ENCODE measurements at places on chromosomes 3 and 15.

DNA sequence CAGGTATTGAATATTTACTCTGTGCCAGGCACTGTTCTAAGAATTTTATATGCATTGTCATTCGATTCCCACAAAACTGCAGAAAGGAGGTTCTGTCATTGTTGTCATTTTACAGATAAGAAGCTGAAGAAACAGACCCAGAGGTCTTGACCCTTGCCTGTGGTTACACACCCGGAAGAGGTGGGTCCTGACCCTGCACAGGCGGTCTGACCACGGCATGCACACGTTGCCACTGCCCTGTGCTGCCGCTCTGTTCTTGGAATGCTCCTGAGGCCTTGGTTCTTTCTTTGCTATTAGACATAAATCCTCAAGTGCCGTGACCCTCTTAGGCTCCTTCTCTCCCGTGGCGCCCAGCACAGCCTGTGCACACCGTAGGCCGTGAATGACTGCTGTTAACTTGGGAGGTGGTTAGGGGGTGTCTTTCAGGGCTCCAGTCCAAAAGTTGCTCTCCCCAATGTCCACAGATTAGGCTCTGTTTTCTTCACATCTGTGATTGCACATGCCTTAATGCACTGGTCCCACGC lies 74.1 kb upstream of the PLXNA1 start:
- no peak for DNase-seq

- DNase-seq = no peak
These were observed 173.6 kb downstream of the PPM1L start for GRCh38 chr3:160929595-160929994.

DNA sequence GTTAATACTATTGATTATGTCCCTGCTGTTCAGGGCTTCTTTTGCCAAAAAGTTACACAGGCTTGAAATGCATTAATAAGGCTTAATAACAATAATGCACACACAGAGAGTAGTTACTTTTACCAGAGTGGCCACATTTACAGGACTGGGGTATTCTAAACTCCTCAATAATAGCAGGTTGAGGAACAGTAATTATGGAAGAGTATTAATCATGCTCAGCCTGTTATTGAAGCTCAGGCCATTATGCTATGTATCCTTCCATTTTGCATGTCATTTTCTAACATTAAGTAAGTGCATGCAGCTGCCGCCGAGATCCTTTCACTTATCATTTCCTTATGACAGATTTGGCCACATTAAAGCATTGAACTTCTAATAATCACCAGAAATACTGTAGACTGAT lies 5.7 kb downstream of the ARRDC4 start:
- no peak for DNase-seq

DNA sequence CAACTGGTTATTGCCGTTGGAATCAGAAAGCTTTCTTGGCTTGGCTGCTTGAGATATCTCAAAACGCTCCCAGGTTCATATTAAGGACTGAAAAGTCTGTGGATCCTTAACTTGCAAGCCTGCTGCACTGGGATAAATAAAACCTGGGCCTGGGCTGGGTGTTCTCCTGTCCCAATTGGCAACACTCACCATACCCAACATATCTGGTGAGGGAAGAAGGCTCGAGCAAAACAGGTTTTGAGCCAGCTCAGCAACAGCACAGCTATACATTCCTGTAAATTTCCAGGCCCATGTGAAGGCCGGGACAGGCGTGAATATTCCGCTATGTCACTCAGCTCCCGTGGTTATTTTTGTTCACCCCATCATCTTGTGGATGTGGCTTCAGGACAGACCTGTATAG lies 169.0 kb upstream of the BCL6 start:
- no peak for DNase-seq

GRCh38 chr3:58688574-58688973 lies 22.0 kb upstream of the FAM3D start:
- DNase-seq = no peak

DNA sequence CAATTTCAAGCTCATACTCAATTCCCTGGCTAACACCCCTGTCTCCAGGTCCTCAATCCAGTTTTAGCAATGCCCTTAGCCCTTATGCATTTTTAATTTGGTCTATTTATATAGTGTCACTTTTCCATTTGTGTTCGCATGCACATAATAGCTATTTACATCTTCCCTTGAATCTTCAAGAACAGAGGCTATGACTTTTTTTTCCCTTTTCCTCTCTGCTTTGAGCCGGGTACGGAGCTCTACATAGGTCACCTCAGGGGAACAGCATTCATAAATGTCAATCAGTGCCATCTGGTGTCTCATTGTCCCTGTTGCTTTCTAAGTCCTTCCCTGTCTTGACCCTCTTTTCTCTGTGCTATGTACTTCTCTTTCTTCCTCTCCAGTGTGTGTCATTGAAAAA lies 26.5 kb upstream of the ACTC1 start:
- no peak for DNase-seq

GRCh38 chr15:44308889-44309288 lies 20.4 kb downstream of the GOLM2 start:
- DNase-seq = no peak

DNA sequence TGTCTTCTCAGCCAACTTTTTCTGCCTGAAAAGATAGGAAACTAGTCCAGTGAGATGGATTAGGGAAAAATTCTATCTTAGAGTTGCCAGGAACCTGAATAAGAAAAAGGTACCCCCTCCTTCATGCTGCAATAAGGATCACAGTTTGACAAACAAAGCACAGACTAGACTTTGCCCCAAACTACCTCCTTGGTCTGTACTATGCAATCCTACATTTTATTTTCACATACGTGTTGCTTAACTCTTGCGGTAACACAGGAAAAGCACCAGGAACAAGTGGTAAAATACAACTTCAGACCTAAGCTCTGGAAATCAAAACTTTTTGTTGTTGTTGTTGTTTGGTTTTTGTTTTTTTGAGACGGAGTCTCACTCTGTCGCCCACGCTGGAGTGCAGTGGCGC lies 11.3 kb upstream of the IL12A start:
- no peak for DNase-seq

- no peak for DNase-seq
These were observed 609.0 kb upstream of the CFAP20DC start for GRCh38 chr3:59658866-59659265.

GRCh38 chr15:98898122-98898521 lies 109.5 kb downstream of the PGPEP1L start:
- DNase-seq = no peak

DNA sequence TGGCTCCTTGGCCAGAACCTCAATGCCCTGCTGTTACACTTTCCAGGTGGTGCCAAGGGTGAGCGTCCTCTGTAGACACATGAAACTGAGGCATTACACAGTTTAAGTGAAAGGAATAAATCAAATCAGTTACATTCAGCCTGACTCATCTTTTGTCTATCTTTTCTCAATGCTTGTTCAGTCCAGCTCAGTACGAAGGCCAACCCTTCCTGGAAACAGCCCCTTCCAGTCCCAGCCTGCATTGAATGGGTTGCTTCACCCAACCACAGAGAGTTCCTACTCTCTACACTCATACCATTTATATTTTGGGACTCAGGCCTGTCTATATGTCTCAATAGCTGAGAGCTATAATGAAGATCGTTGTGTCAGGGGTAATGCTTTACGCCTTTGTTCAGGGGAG lies 363.6 kb downstream of the RORA start:
- no peak for DNase-seq

DNA sequence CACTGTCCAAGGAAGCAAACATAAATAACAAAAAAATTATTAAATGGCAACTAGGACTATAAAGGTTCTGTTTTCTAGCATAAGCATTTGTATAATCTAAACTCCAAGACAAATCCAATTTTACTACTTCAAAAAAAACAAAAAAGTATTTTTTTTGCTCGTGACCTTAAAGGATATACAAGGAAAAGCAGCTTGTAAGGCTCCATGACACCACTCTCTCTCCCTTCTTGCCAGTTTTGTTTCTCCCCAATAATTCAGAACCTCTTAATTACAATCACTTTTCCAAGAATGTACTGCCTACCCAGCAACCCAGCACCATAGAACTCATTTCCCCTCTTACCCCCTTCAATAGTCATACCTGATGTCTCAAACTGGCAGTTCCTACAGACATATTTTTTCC lies 496.2 kb downstream of the GRM7 start:
- DNase-seq = no peak

GRCh38 chr3:149585401-149585726 lies 72.5 kb downstream of the WWTR1 start:
- no peak for DNase-seq

DNA sequence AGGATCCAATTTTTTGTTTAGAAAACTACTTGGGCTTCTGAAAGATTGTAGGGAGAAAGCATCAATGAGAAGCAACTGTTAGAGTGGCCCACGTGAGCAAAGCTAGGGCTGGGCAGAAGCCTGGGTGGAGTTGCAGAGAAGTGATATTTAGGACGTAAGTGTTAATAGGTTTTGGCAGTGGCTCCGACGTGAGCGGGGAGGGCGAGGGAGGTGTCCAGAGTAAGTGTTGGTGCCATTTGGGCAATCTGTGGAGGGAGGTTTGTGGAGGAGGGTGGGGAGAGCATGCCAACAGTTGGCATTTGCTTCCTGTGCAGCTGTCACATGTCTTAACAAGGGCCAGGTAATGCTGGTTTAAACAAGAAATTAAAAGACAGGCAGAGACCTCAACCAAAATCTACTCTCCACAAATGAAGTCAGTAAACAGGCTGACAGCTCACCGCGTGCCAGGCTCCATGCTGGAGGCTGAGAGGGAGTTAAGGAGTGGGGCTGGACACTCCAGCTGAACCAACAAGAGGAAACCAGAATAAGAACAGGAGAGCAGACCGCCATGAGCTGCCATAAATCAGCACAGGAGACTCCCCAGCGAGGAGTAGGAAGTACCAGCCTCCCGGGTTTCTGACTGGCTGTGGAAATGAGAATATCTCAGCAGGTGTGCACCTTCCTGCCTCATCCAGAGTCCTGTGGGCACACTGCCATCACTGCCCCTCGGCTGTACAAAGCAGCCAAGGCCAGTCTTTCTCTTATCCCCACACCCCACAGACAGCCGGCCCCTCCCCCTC lies 232.6 kb downstream of the ABHD5 start:
- DNase-seq = no peak

DNA sequence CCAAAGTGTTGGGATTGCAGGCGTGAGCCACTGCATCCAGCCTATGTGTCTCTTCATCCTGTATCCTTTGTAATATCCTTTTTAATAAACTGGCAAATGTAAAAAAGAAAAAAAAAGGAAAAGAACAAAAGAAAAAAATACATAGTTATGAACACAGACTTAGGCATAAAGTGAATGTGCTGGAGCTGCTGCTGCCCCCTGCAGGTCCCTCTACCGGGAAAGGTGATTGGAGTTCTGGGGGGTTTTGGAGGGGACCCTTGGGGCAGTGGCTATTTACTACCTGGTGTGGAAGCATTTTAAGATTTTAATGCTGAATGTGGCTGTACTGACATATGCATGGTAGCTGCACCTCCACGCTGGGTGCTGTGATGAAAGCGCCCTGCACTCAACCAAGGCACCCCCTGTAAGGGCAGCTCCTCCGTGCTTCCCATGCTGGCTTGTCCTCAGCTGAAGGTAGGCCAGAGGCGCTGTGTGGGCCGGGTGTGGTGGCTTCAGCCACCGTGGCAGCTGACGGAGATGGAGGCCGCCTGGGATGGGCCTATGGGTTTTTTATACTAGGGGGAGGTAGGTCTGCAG lies 49.9 kb downstream of the RPLP1 start:
- DNase-seq = no peak

GRCh38 chr3:83523470-83524073 lies 1435.2 kb upstream of the CADM2 start:
- DNase-seq = no peak

DNA sequence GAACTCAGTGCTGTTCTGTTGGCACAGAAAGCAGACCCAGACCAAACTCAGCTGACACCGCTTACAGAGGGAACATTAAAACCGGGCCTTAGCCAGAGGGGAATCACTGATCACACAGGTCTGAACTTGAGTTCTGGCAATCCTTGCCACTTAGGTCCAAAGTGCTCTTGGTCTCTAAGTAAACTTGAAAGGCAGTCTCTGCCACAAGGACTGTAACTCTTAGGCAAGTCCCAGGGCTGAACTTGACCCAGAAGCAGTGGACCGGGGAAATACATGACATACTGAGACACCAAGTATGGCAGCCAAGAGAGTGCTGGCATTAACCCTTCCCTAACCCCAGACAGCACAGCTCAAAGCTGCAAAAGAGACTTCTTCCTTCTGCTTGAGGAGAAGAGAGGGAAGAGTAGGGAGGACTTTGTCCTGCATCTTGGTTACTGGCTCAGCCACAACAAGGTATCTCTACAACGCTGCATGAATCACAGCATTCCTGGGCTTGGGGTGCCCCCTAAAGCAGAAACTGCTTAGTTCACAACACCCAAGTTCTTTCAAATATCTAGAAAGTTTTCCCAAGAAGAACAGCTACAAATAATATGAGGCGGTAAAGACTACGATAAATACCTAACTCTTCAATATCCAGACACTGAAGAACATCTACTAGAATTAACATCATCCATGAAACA lies 32.5 kb downstream of the NAALADL2 start:
- DNase-seq = no peak

DNA sequence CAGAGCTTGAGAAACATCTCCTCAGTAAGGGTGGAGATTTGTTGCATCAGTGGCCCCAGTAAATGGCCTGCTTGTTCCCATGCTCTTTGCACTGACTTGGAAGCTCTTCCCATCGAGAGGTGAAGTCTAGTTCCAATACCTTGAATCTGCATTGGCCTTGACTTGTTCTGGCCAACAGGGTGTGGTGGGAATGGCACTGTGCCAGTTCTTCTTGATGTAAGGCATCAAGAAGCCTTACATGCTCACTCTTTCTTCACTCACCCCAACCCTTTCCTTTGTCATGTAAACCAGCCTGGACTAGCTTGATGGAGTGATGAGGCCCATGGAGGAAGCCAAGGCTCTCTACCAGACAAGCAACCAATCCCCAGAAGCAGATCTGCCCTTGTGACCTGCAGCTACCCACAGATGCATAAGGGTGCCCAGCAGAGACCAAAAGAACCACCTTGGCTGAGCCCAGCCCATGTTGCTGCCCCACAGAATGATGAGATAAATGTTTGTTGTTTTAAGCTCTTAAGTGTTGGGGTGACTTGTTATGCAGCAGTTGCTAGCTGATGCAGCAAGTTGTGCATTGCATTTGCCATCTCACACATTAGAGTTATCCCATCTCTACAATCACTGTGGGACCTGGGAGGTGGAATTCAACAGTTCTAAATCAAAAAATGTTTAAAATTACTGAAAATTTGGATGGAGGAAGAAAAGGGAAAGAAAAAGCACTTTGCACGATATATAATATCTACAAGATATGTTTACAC lies 11.1 kb upstream of the MGLL start:
- DNase-seq = no peak

DNA sequence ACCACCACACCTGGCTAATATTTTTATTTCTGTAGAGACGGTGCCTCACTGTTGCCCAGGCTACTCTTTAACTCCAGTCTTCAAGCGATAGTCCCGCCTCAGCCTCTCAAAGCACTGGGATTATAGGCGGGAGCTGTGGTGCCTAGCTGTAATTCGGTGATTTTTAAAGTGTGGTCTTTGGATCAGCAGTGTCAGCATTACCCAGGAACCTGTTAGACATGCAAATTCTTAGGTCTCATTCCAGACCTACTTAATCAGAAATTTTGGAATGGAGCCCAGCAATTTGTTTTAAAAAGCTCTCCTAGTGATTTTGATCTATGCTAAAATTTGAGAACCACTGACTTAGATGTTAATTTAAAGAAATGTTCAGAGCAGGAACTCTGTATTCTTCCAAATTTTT lies 51.9 kb downstream of the GOLM2 start:
- DNase-seq = no peak

- DNase-seq = no peak
These were observed 3.3 kb upstream of the ABHD5 start for GRCh38 chr3:43687499-43687811.

Measured in activated CD8-positive, alpha-beta memory T cell treated with anti-CD3 and anti-CD28 coated beads for 1 hour (primary cell).